ENCODE measurements at places on chromosomes 1 and 21.
A peak's percentile ranks its signal among the peaks of the same experiment; 100 is the strongest.

DNA sequence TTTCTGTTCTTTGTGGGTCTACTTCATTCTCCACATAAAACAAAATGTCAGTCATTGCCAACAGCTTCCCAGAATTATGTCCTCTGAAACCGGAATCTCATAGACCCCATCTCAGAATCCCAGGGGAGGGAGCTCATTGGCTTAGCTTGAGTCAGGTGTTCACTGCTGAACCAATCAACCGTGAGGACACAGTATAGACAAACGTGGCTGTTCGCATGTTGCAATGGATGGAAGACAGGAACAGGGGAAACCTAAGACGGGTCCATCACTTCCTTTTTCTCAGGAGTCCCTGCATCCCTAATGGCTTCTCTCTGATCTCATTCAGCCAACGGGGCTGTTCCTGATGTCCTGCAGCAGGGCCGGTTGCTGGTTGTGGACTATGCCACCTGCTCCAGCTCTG lies 9.1 kb downstream of the CELA2A start:
- no peak for DNase-seq

GRCh38 chr21:17238468-17238867 lies 274.4 kb upstream of the CXADR start:
- DNase-seq = no peak

DNA sequence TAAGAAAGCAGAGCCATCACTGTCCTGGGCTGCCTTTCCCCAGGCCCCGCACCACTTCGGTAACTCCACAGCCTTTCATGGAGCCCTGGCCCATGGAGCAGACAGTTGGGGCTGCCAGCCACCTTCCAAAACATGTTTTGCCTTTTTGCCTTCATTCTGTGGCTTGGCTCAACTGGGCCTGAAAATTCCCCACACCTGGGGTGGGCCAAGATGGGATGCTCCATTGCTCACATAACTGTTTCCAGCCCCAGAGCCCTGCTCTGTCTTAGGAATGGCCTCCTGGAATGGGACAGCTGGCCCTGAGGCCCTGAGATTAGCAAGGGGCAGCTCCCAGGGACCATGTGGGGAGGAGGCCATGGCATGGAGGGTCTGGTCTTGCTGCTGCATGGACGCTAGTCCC lies 10.9 kb upstream of the PRELP start:
- DNase-seq = no peak

- no peak for DNase-seq
Observed at GRCh38 chr1:180905927-180906326, 6.8 kb upstream of the KIAA1614 start.

DNA sequence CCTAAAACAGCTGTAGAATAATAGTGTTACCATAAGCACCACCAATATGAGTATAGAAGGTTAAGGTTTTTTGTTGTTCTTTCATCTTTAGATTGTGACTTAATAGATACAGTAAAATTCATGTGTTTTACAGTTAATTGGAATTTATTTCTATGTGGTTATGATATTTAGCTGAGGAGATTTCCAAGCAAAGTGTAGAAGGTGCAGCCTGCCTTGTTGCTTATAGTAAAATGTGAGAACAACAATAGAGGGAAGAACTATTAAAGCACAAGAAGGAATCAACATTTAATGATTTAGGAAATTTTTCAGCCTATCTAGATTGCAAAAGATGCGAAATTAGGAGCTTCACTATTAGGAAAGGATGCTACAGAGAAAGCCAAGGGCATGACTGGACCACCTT lies 47.9 kb downstream of the DESI2 start:
- DNase-seq = no peak

DNA sequence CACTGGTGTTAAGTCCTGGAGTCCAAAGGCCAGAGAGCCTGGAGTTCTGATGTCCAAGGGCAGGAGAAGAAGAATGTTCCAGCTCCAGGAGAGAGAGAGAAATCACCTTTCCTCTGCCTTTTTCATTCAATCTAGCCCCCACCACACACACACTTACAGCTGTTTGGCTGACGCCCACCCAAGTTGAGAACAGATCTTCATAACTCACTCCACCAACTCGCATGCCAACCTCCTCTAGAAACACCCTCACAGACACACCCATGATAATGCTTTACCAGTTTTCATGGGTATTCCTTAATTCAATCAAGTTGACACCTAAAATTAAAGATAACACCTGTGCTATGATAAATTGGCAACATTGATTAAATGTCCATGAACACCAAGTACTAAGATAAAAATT lies 42.0 kb downstream of the MNDA start:
- DNase-seq = no peak

DNA sequence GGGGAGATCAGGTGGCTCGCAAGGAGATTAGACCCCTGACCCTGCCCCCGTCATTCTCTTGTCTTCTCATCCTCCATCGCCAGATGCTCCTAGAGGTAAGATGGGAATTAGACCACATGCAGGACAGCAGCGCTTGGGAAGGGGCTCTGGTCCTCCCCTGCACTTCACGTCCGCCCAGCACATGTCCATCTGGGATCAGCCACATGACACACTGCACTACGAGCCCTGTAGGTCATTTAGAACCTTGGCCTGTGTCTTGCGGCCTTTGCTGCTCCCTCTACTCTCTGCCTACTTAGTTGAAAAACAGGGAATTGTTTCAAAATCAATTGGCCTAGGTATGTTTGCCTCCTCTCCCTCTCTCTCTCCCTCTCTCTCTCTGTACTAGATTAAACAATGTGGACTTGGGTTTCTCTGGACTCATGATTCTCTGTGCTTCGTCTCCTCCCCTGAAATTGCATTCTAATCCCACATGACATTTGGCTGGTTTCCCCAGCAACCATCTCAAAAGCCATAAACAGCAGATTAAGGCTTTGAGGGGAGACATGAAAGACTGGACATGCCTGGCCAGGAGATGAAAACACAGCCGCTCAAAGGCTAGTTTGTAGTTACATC lies 3.8 kb upstream of the NCMAP start:
- DNase-seq = no peak

DNA sequence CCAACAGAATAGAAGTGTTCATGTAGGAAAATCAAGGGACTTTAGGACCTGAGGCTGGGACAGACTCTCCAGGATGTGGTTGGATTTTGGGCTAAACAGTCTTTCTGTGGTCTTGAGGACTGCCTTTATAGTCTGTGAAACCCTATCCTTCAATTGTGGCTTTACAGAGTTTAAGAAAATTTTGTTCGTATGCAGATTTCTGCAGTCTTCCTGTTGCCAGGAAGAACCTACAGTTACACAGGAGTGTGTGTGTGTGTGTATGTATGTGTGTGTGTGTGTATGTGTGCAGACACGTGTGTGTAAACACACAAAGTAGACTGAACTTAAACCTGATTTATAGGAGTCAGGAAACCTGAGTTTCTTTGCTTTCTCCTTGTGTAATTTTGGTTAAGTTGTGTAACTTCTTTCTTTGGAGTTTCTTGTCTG lies 22.8 kb downstream of the NEK7 start:
- no peak for DNase-seq

- no peak for DNase-seq
Observed at GRCh38 chr1:221865808-221866207, 123.9 kb upstream of the DUSP10 start.

GRCh38 chr1:187794561-187794960 lies 965.8 kb downstream of the PLA2G4A start:
- DNase-seq = no peak

- no peak for DNase-seq
Observed at GRCh38 chr1:230682274-230682673, 31.6 kb downstream of the AGT start.

- no peak for DNase-seq
Observed at GRCh38 chr1:100392756-100393155, 40.5 kb downstream of the CDC14A start.

- DNase-seq = no peak
Observed at GRCh38 chr1:165845992-165846748, 18.8 kb downstream of the UCK2 start.

GRCh38 chr1:214537219-214537618 lies 14.2 kb downstream of the PTPN14 start:
- DNase-seq = no peak

GRCh38 chr1:56002231-56002630 lies 577.1 kb downstream of the PLPP3 start:
- DNase-seq = no peak

DNA sequence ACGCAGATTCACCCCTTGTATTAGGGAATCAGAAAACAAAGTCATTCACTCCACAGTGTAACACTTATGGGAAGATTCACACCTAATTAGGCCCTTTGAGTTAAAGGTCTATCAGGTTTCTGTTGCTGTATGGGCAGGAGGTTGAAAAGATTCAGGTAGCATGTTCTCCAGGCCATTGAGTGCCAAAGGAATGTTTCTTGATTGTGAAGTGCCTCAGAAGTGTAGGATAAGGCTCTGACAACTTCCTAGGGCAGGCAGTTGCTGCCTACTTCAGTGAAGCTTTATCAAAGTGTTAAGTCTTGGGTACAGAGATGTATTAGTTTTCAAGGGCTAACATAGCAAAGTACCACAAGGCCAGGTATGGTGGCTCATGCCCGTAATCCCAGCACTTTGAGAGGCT lies 48.7 kb upstream of the RGS18 start:
- DNase-seq = no peak

GRCh38 chr21:26169611-26170470 lies 729 bp downstream of the APP start:
- peak; percentile 12 for DNase-seq

- DNase-seq = peak; percentile 20
Observed at GRCh38 chr1:201191653-201192260, 1.1 kb downstream of the IGFN1 start.

GRCh38 chr1:87331365-87332241 lies 2.9 kb downstream of the LMO4 start:
- no peak for DNase-seq

- no peak for DNase-seq
Observed at GRCh38 chr1:207027206-207027777, 5.3 kb downstream of the C1orf116 start.

DNA sequence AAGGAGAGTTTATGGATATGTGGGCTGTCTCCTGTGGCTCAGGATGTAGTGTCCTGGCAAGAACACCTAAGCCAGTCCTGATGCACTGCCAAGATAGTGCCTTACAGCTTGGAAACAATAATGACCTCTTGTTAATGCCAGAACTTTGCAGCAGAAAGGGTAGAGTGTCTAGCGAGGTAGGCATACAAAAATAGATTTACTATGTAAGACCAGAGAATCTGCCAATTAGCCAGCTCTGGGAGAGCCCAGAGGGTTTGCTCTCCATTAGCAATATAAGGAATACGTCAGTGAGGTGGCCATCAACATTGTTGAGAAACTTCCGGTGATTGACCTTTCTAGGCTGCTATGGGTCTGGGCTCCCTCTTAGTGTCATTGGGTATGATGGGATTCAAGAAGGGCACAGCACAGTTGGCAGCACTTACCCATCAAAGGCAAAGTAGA lies 178.5 kb upstream of the GALNT2 start:
- DNase-seq = no peak

- DNase-seq = no peak
Observed at GRCh38 chr1:147167365-147167764, 4.9 kb downstream of the PRKAB2 start.

GRCh38 chr1:221740369-221740992 lies 1.4 kb downstream of the DUSP10 start:
- no peak for DNase-seq

DNA sequence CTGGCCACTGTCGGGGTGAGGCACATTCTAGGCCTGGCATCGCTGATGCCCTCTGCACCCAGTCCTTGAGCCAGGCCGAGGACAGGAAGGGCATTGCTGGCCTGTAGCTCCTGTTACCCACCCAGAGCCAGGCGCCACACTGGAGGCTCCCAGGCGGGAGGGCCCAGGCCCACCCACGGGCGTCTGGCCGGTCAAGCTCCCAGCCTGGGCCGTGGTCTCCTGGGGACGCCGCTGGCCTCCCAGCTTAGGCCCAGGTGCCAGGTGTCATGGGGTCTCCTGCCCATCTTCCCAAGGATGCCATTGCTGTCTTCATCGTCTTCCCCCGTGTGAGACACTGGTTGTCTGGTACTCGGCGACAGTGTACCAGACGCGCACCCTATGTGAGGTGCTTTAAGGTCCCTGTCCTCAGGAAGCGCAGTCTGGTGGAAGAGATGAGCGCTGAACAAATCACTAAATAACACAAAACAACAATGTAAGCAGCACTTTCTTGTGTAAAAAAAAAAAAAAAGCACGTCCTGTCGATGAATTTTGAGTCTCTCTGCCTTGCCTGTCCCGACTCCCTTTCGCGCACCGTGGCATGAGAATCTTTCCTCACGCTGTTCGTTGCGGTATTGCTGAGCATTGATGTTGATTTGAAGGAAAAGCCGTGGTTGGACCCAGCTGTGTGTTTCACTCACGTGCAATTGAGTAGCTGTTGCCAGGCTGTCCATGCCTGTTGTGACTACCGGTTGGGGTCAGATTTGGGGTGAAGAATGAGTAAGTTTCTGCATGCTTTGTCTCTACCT lies 27.0 kb upstream of the TRAPPC10 start:
- no peak for DNase-seq

DNA sequence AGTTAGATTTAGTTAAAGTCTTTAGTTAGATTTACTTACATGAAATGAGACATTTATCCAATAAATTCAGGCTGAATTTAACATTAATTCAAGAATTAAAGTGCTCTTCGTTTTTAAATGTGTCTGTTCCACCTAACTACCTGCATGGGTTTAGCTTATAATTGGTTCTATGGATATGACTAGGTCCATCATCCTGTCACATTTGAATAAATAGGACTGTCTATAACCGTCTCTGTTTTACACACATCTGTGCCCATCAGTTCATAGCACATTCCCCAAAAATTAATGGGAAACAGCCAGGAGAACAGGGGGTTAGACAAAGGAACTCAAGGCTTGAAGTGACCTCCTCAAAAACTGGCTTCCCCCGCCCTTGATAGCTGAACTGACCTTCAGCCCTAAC lies 219.6 kb downstream of the MRPL39 start:
- no peak for DNase-seq

DNA sequence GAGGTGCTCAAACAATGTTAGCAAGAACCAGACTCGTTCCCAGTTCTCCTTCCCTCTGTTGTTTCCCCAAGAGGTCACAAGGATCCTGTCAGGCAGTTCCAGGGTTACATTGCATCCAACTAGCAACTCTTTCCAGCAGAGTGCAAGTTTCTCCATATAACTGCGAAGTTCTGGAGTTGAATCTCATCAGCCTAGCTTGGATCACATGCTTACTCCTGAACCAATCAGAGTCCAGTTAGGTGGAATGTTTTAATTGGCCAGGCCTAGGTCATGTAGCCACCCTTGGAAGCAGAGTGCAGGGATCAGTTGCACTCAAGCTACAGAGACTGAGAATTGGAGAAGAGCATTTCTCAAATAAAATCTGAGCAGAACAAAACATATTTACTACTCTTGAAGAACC lies 15.9 kb upstream of the PIK3R3 start:
- no peak for DNase-seq

DNA sequence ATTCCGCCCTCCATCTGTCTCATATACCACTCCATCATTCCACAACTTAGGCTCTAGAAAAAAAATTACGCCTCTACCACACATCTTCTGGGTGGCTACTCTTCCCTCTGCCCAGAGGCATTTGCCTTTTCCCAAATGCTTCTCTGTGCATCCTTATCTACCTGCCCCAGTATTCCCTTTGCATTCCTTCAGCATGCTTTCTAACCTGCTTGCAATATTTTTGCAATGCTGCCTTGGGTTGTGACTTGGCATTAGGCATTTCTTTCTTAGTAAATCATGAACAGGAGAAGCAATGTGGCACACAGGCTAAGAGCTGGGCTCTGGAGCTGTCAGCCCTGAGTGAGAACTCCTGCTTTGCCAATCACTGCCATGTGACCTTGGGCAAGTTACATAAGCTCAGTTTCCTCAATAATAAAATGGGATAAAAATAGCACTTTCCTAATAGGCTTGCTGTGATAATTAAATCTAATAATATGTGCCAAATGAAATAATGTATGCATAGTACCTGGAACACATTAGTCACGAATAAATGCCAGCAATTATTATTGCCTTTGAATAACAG lies 276.0 kb downstream of the ASTN1 start:
- DNase-seq = no peak

GRCh38 chr1:178055093-178055492 lies 38.8 kb upstream of the RASAL2 start:
- no peak for DNase-seq
